ENCODE measurements at places on chromosomes 1 and 21.
A peak's percentile ranks its signal among the peaks of the same experiment; 100 is the strongest.

DNA sequence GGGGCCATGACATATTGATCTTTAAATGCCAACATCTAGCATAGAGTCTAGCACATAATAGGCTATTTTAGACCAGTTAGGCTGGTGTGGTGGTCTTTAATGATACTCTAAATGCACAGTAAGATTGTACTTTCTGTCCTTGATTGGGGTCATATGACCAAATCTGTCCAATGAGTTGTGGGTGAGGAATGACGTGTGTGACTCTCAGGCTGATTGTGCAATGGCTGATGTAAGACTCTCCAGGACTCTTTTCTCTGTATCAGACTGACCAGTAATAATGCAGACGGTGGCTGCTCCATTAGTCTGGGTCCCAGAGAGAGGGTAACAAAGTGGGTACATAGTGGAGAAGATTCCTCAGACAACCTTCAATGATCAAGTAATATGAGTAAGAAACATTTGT is 541.6 kb upstream of the CAMK1G start:
- DNase-seq, result no peak

- DNase-seq, result no peak
Measured at GRCh38 chr1:108114033-108114599, 86.0 kb downstream of the SLC25A24 start.

- DNase-seq, result no peak
Measured at GRCh38 chr1:187844313-187844712, 1015.6 kb downstream of the PLA2G4A start.

- no peak for DNase-seq
Measured at GRCh38 chr1:24228311-24228710, 41.2 kb upstream of the IFNLR1 start.

DNA sequence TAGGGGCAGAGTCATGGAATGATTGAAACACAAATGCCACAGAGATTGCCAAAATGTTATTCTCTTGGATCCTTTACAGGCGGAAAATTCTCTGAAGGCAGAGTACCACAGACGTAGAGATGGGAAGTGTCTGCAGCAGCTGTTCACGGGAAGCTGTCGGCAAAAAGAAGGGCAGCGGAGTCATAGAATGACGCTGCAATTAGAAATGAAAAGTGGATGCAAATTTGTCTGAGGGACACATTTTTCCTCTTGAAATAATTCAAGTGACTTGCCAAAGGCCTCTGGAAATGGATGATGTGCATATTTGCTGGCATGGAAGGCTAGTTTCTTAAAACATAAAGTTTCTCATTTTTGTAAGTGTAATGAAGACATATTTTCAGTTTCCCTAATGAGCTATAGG is 77.5 kb upstream of the PLD5 start:
- no peak for DNase-seq

DNA sequence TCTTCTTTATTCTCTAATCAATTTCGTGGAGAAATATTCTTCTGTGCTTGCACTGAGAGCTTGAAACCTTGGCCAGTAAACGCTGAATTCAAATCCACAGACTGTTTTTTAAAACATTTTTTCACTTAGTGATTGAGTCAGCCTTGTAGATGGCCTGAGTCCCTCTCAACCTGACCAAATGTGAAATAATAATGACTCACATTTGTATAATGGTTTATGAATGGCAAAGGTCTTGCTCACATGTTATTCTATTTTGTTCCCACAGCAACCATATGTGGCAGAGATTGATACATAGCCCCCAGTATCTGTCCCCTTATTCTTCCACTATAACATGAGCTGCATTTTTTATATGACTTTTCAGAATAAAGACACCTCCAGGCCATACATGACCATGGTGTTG is 47.8 kb upstream of the CCDC190 start:
- no peak for DNase-seq

- no peak for DNase-seq
Measured at GRCh38 chr1:209527993-209528717, 55.4 kb upstream of the CAMK1G start.

DNA sequence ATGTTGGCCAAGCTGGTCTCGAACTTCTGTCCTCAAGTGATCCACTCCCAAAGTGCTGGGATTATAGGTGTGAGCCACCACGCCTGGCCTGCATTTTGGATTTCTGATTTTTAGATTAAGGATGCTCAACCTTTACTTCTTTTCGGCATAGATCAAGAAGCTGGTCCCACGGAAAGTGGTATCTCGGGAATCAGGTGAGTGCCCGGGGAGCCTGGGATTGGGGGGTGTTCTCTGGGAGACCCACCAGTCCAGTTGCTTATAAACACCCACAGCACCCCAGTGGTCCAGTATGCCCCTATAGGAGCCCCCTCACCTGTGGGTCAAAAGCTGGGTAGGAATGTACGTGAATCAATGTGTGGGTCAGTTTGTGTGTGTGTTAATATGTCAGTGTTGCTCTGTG is 3.2 kb downstream of the SH3D21 start:
- DNase-seq, result no peak

DNA sequence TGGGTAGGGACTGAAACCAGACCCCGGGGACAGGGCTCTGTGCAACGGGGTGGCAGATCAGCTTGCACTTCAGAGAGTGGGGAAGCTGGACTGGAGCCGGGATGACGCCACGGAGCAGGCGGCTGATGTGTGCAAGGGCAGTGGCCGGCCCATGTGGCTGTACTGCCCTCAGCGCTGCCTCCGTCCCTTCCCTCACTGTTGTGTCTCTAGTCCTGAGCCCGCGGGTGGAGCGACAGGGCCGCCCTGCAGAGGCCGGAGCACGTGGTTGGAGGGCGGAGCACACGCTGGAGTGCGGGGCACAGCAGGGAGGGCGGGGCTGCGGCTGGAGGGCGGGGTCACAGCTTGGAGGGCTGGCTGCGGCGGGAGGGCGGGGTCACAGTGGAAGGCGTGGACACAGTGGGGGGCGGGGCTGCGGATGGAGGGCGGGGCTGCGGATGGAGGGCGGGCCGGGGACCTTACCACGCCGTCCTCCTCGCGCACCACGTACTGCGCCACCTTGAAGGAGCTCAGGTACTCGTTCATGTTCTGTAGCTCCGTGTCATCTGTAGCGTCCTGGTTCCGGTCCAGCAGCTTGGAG is 52.4 kb downstream of the CHD5 start:
- peak; percentile 48 for DNase-seq
